ENCODE measurements at places on chromosomes 2 and 18. TPM values are rescaled to one million over a fixed set of nuclear protein-coding genes. Genes with fewer than 3 reads are reported as not detected.
A peak's percentile ranks its signal among the peaks of the same experiment; 100 is the strongest.

DNA sequence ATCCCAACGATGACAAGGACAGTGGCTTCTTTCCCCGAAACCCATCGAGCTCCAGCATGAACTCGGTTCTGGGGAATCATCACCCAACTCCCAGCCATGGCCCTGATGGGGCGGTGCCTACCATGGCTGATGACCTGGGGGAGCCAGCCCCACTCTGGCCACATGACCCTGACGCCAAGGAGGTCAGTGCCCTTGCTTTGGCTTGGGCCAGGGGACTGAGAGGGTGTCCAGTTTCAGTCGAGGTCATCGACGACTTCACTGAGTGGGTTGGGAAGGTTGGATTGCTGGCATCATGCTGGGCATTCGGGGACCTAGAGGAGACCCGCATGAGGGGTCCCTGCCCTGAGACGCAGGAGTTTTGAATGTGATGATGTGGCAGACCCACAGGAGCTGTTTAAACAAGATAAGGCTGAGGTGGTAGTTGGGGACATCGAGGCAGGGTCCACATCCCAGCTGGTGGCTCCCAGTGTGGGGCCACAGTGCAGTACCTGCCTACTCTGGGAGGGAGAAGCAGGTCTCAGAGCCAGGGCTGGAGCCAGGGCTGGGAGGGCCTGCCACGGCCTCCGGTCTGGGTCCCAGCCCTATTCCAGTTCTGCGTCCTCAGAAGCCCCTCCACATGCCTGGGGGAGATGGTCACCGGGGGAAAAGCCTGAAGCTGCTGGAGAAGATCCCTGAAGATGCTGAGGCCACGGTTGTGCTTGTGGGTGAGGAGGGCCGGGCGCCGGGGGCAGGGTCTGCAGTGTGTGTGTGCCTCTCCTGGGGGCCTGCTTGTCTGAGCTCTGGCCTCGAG is 6.0 kb downstream of the SLC4A3 start:
- no peak for DNase-seq

DNA sequence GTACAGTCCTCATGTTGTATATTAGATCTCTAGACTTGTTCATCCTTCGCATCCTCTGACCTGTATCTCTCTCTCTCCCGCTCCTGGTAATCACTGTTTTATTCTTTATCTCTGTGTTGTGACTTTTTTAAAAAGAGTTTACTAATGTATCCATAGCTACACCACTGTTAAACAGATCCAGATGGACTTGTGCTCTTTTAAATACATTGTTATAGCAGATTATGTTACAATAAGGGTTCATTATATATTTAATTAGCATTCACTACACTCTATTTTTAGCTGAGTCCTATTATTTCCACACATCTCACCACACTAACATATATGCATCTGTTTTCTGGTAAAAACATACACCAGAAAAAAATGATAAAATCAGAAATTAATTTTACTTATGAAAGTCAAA is 90.5 kb downstream of the RBM43 start:
- peak; percentile 43 for DNase-seq

GRCh38 chr2:216690456-216690852 is 4.9 kb downstream of the IGFBP5 start:
- DNase-seq, result no peak

DNA sequence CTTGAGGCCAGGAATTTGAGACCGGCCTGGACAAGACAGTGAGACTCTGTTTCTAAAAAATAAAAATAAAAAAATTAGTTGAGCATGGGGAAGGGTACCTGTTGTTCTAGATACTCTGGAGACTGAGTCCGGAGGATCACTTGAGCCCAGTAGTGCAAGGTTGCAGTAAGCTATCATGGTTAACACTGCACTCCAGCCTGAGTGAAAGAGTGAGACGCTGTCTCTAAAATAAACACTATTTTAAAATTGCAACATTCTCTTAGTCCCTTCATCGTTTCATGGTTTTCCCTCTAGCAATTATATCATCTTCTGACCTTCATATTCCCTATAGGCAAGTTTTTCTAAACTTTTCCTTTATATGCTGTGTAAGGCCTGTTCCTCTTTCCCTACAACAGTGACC is 248.5 kb downstream of the VAPA start:
- no peak for DNase-seq

GRCh38 chr2:188456114-188456909 is 164.6 kb downstream of the GULP1 start:
- no peak for DNase-seq

DNA sequence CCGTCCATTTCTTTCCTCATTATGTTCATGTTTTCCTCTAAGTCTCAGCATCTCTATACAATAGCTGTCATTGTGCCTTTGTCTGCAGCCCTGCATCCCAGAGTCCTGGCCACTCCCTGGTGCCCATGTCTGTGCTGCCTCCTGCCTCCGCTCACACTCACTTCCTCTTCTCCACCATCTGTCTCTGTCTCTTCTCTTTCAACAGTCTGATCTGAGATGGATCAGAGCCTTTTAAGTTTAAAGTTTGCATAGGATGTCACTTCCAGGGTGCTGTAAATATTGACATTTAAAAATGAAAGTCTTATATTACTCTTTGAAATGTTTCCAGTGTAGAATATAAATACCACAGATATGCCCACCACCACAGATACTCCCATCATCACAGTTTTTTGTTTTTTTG is 42.7 kb downstream of the UBE2F start:
- no peak for DNase-seq

DNA sequence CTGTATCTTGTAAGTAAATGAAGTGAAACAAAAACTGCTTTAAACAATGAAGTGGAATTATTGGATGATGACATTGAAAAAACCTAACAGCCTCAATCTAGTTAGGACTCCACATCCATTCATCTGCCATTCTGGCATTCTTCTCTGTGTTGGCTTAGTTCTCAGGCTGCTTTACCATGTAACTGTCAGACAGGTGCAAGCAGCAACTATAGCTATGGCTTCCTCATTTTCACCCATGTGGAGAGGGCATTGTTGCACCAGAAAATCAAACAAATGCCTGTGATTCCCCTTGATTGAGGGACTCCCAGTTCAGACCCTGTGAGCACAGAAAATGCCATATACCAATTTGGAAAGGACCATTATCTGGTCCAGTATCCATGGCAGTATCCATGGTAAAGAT is 129.5 kb upstream of the NYAP2 start:
- DNase-seq, result no peak

DNA sequence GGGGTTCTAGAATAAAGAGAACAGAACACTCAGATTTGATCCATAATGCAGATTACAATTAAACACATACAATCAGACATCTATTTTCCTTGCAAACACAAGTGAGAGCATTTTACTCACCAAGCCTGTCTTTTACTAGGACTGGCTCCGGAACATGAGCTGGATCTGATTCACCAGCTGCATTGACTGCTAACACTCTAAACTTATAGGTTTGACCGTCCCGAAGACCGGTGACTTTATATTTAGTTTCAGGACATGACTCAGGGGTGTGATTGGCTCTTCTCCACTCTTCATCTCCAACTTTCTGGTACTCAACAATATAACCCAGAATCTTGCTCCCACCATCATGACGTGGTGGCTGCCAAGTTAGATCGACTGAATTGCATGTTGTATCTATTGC is 112.4 kb downstream of the PLEKHA3 start:
- no peak for DNase-seq

GRCh38 chr2:38947241-38948239 is 57.9 kb downstream of the ARHGEF33 start:
- DNase-seq, result no peak

DNA sequence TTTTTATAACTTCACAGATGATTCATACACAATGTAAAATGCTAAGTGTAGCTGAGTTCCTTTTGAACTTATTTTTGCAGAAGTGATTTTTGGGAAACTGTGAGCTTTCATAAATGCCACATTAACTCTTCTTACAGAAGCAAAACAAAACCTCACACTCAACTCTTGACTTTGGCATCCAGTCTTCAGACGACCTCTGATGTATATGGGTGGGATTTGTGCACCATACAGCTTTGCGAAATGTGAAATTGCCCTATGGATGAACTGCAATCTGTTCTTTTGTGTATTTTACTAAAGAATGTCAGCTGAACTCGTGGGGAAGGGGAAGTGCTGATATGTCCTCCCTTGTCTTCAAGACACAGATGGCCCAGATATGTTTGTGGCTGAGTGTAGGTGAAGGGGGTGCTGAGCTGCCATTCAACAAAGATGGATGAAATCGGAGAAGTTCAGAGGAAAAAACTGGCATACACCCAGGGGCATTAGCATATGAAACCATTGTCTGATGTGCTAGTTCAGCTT is 218.3 kb downstream of the PTGR3 start:
- DNase-seq, result no peak

- DNase-seq, result no peak
Observed at GRCh38 chr2:142682528-142682927, 194.9 kb upstream of the KYNU start.

DNA sequence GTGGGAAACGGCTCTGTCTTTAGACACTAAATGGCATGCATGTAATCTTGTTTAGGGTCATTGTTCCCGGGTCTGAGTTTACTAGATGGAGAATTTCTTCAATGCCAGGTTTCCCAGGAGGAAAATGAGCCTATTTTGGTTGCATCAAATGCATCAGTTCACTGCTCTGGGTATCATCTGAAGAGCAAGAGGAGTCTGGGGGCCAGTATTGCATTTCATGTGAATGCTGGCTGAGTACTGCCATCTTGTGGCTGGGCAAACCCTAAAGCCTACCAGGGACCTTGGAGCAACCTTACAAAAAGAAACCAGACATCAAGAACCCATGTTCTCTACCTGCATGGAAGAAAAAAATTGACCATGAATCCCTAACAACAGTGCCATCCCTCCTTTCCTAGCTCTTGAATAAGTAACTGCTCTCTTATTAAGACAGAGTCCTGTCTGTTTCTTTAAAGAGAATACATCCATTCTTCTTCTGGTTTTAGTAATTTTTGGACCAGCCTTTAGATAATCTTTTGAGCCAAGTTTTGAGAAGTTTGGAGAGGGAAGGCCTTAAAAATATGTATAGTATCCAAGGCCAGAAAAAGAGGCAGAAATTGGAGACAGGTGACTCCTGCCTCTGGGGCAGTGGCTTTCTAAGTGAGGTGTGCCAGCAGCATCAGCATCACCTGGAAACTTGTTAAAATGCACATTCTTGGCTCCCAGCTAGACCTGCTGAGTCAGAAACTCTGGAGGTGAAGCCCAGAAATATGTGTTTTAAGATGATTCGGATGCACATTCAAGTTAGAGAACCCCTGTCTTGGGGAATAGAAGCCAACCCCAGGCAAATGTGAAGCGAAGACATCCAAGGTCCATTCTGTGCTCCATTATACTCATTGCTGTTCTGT is 261.0 kb upstream of the CXCR4 start:
- DNase-seq, result peak; percentile 25

DNA sequence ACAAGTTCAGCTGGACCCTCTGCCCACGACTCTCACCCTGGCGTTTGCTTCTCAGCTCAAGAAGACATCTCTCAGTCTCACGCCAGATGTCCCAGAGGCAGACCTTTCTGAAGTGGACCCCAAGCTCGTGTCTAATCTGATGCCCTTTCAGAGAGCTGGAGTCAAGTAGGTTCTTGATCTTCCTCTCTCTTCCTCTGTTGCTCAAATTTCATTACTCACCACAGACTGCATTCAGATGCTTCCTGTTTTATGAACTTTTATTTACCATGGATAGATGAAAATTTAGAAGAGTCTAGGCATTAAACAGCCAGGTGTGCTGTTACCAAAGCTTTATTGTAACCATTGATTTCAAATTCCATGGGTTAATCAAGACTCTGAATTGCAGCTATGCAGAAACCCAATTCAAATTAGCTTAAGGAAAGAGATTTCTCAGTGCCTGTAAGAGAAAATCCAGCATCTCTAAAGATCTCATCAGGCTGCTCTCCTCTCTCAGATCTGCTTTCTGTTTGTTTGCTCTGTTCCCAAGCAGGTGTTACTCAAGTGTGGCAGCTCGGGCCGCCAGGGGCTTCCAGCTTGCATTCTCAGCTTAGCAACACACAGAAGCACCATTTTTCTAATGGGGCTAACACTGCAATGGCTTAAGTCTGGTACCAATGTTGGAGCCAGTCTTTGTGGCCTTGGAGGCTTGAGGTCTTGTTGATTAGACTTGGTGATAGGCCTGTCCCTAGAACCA is 16.5 kb downstream of the SMARCAL1 start:
- DNase-seq, result no peak

DNA sequence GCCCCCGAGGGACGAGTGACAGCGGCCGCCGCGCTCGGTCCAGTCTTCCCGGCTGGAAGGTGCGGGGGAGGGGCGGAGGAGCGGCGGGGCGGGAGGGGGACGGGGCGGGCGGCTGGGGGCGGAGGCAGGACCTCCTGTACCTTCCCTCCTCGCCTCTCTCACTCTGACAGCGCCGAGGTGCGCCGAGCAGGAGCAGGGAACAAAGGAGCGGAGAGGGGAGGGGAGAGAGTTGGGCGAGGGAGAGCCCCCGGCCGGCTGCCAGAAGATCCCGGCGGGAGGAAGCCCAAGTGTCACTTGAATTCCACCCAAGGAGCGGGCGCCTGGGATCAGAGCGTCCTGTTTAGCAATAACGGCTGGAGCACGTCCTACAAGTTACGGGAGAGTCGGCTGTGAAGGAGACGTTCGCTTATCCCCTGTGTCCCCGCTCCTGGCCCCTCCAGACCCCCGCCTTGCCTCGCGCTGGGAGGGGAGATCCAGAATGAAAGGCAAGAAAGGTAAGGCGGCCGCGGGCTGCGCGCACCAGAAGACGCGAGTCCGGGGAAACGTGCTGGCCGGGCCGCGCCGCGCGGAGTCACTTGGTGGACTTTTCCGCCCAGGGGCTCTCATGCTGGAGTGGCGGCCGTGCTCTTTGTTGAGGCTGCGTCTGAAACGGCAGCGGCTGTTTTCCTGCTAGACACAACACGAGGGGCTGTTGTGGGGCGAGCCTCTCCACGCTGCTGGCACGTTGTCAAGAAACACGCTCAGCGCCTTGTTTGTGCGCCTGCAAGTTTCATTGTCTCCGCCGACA is at the start of gene TGIF1:
Gene TGIF1 (plus strand): TSS at position 161 of the 787 bp plus-strand sequence. CDS start 318 bp downstream, at position 479.
- peak; percentile 73 for DNase-seq

GRCh38 chr18:13868501-13869271 is 44.7 kb downstream of the MC5R start:
- no peak for DNase-seq

Gene ACMSD
- not detected for total RNA-seq

Gene FOXI3
- total RNA-seq, result 3.7 TPM

Gene ITSN2
- 31.7 TPM for total RNA-seq

Gene ATP6V1C2
- total RNA-seq, result 56.8 TPM

Gene FTCDNL1
- 2.2 TPM for total RNA-seq

Gene PSMG2
- total RNA-seq, result 43.2 TPM

Gene VIL1
- total RNA-seq, result 0.10 TPM

Gene ALPP
- not detected for total RNA-seq

Gene TBC1D8
- 20.7 TPM for total RNA-seq

Gene NOTO
- total RNA-seq, result not detected
